Heart left ventricle (tissue), 16 donors: ENCODE measurements at places on chromosomes 16 and 17.
A peak's percentile ranks its signal among the peaks of the same experiment; 100 is the strongest.

DNA sequence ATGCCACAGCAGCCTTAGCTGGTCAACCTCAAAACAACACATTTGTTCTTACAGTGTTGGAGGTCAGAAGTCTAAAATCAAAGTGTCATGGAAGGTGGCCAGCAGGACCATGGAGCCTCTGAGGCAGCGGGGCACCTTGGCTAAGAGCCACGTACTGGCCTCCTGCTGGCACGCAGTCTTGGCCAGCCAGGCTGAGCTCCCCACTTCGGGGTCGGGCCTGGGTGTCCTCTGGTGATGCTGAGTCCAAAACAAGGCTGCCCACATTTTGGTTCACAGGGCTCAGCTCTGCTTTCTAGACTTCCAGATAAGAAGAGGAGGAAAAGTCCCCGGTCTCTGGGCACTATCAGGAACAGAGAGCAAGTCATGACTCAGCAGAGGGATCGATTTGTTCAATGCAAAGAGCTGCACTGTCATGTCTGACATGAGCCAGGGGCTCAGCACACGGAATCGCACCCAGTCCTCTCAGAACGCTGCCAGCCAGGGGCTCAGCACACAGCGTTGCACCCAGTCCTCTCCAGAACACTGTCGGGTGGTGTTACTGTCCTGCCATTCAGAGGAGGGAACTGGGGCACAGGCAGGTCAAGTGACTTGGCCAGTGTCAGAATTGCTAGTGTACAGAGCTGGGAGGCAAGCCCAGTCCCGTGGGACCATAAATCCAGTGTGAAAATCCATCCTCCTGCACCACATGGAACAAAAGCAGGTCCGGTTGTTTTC, 2.5 kb downstream of the LGALS9 start:
- no peak for DNase-seq

DNA sequence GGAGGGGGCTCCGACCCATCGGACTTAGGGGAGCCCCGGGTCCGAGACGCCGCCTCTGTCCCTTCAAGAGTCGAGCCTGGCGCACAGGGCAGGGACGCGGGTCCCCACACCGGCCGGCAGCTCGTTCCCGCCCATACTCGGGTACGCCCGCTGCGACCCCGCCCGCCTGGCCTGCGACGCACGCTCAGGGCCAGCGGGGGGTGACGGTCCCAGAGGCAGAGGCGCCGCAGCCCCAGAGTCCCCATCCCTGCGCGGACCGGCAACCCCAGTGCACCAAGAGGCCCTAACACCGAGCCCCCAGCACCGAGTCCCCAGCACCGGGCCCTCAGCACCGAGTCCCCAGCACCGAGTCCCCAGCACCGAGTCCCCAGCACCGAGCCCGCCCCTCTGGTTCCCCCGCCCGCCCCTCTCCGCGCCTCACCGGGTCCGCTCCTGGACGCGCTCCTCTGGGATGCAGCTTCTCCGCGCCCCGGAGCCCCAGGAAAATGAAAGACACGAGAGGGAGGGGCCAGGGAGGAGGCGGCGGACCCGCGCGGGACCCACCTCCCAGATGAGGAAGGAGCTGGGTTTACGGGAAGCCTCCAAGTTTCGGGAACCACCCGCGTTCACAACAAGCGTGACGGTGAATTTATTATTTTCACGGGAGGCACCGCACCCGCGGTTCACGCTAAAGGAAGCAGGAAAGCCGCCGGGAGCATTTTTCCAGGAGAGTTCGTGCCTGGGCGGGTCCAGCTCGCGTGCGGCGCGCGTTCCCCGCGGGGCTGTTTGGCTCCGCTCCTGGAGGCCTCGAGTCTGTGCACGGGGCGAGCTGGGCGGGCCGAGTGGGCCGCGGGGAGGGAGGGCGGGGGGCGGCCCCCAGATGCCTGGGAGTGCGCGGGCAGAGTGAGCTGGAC, at the start of gene SECTM1:
SECTM1 (minus strand) TSS at position 488 of the 893 bp plus-strand sequence. CDS start 6,526 bp downstream, outside the sequence.
- peak; percentile 81 for DNase-seq

GRCh38 chr17:70187383-70187782, 18.1 kb downstream of the KCNJ2 start:
- DNase-seq, result no peak

- DNase-seq, result no peak
Observed at GRCh38 chr16:57017251-57017650, 27.9 kb downstream of the NLRC5 start.

DNA sequence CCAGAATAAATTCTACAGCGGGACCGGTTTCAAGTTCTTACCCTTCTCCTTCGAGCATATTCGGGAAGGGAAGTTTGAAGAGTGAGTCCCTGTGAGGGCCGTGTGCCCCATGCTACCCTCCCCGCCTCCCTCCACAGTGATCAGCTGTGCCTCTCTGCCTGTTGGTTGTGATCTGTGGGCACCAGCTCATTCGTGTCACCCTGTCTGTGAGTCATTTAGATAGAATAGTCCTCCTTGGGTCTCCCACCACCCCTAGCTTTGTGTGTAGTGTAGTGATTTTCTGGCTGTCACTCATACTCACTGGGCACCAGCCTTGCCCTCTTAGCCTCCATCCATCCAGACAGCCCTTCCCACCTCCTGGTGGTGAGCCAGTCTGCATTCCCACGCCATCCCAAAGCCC, 15.0 kb upstream of the NAGLU start:
- no peak for DNase-seq

DNA sequence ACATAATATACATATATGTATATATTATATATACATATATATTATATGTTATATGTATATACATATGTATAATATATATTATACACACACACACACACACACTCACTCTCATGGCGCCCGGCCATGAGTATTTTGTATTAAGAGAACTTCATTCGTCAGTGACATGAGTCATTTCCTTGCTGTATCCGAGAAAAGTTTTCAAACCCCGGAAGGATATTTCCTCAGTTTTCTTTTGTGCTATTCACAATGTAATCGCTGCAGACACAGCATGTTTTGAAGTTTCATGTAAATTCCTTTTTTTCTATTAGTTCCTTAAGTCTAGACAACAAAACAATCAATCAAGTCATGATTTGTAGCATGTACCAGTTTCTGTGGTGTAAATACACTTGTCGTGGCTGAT, 33.3 kb downstream of the OR1D5 start:
- no peak for DNase-seq

GRCh38 chr17:72467841-72468653, 347.2 kb downstream of the SOX9 start:
- DNase-seq, result no peak

DNA sequence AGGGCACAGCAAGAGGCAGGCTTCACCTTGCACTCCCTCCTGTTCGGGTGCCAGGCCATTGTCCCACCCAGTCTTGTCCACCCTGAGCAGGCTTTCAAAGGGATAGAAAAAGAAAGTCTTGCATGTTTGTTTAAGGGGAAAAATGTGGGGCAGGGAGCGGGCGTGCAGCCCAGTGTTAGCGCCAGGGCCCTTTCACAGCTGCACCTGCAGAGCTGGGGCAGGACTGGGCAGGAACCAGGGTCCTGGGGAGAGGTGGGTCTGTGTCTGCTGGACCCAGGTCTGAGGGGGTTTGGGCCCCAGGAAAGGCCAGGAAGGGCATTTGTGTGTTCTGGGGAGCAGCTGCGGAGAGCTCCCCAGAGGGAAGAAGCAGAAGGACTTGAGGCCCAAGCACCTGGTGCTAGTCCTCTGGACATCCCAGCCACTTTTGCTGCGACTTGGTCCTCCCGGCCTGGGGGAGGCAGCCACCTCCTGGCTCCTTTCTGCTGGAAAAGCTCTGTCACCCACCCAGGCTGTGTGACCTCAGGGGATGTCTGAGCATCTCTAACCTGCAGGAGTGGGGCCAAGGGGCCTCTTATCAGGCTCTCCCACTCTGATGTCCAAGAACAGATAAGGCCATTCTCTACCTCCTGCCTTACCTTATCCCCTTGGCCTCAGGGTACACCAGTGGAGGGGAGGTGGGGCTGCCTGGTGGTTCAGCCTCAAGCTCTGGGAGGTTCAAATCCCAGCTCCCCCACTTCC, 44.7 kb downstream of the PSME3IP1 start:
- no peak for DNase-seq

GRCh38 chr17:10318535-10318934, 54.3 kb downstream of the MYH13 start:
- DNase-seq, result no peak

DNA sequence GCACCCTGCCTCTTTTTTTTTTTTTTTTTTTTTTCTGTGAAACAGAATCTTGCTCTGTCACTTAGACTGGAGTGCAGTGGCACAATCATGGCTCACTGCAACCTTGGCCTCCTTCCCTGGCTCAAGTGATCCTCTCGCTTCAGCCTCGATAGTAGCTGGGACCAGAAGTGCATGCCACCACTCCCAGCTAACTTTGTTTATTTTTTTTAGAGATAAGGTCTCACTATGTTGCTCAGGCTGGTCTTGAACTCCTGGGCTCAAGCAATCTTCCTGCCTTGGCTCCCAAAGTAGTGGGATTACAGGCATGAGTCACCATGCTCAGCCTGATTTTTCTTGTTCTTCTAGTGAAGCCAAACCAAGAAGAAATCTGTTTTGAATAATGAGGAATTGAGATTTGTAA, 25.0 kb downstream of the CDK12 start:
- DNase-seq, result no peak

DNA sequence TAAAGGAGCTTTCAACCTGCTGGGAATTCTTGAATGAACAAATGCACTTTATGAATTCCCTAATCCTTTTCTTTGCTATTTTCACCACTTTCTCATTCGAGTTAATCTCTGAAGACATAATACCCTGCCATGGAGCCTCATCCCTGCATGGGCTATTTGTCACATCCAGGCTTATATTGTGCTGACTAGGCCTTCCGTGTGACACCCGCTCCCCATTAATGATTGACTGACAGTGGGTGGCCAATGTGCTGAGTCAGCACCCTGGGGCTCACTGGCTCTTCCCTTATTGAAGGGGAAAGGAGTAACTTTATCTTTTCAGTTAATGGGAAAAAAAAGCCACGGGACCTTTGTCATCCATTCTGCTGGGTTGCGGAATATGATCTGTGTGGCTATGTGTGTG, 1024.8 kb upstream of the EEF2KMT start:
- no peak for DNase-seq

GRCh38 chr17:35080536-35080935, 17.0 kb upstream of the RFFL start:
- no peak for DNase-seq

DNA sequence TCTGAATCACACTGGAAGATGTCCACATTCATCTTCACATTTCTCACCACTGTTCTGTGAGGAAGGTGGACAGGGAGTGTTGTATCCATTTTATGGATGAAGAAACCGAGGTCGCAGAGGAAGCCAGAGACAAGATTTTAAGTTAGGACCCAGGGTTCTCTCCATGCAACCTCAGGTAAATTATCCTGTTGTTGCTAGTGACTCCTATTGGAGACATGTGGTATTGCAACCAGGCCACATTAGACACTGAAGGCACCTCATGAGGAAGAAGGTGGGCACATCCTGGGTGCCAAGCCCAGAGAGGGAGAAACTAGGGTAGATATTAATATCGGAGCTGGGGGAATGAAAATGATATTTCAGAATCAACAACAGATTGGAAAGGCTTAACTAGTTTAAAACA, 8.5 kb upstream of the WNT9B start:
- no peak for DNase-seq

GRCh38 chr17:4859816-4860625, 26.9 kb downstream of the MINK1 start:
- no peak for DNase-seq

- no peak for DNase-seq
Observed at GRCh38 chr16:13143551-13143950, 242.2 kb downstream of the SHISA9 start.

DNA sequence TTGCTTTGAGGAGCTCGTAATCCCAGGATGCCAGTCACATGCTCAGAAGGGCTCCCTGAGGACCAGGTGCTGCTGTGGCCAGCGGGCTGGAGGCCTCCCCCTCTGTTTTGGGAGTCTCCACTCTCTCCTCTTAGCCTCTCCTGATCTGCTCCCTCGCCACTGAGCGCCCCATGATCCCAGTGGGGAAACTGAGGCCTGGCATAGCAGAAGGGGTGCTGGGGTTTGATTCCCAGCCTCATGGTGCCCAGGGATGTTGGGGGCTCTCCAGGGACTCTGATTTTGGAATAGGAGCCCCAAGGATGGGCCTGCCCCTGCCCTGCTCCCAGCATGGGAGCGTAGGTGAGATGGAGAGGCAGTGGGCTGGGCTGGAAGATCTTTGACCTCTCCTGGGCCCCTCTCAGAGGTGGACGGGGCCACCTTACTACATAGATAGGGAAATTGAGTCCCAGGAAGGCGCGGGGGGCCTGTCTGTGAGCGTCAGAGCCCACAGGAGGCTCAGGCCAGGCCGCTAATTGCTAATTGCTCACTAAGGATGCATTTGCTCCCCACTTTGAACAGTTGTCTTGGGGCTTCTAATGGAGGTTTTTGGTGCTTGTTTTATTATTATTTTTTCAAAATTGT, 525 bp upstream of the ADCY7 start:
- no peak for DNase-seq

DNA sequence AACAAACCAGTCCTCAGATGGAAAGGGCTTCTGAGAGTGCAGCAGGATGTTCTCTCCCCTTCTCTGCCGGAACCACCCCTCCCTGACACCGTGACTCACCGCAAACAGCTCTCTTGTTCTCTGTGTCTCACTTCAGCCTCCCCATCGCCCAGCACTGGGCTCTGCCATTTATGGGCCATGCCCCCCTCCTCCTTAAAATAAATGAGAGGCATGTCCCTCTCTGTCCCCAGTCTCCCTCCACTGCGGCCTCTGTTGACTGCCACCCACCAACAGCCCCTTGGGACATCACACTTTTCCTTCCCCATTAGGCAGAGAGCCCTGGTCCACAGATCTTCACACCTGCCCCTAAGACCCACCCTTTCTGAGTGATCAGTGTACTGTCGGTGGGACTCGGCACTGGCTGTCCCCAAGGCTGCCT, 6.3 kb downstream of the CCDC102A start:
- peak; percentile 63 for DNase-seq

DNA sequence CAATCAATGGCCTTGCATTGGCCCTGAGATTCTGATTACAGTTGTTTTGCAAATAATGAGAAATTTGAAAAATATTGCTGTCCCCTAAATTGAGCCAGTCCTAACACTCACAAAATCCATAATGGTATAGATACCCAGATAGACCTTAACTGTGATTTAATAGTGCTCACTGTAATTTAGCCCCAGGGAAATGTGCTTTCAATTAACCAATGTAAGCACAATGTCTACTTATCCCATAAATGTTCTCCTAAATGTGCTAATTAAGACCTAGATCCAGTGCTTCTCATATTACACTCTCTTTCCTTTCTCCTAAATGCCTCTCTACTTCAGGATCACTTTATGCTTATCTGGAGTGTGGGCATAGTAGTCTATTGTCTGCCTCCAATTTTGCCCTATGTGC, 417.8 kb upstream of the CCL2 start:
- DNase-seq, result no peak

DNA sequence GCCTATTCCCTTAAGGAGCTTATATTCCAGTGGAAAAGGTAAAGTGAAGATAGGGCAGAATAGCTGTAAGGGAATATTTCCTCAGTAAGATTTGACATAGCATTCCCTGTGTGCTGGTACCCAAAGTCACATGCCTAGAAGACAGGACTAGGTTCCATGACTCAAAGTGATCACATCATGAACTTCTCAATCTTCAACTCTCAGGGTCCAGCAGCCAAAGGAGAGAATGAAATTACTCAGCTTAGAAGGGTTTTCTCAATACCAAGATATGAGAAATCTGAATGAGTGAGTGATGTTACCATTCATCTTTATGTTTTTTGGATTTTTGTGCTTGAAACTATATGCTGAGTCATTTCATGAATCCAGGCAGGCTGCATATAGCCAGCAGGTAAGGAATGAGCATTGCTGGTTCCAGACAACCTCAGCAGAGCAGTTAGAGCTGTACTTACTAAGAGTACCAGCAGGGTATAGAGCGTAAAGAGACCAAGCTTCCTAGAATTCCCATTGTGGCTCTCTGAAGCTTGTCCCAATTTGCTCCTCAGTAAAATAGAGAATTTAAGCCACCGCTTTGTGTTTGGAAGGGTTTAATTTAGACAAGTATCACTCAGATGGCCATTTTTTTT, 91.1 kb downstream of the ANKFN1 start:
- no peak for DNase-seq
